Fibroblast of skin of right quadriceps (primary cell): ENCODE measurements at places on chromosomes 13 and 19.

- no peak for DNase-seq
Measured at GRCh38 chr19:926323-926588, 421 bp downstream of the ARID3A start.

DNA sequence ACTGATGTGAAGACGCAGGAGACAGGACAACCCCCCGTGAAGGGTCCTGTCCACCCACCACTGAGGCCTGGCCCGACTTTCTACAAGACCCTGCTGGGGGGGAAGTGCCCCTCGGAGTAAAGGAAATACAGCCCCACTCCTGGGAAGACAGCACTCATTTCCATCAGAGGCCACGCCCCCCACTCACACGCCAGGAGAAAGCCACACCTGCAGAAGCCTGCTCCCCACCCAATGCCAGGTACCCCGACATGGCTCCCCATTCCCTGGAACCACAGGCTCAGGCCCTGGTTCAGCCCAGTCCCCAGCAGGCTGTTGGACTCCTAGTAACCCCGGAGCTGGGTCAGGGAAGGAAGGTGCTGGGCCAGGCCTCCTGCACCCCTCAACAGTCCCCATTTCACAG is 10.9 kb upstream of the ATP8B3 start:
- no peak for DNase-seq

DNA sequence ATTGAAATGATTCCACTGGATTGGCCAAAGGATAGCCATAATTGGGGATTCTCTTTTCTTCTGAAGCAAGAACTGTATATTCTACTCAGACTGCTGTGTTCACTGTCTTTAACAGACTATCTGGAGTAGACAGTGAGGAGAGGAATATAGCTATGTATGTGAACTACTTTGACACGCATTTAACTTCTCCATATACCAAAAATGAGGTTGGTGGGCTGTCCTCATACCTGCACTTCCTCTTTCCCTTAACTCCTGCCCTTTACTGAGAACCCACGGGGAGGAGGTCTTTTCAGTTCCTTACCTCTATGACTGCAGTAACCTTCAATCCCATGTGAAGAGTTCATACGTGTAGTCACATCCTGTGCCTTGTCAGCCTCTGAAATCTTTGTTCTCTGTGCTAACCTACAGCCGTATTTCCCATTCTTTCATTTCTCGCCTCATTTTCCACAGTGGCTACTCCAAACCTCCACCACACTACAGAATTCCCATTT is 305.8 kb downstream of the MTUS2 start:
- no peak for DNase-seq

GRCh38 chr19:44113138-44113783 is at the start of gene ZNF225:
TSS of gene ZNF225 (plus strand) at chr19:44113399. CDS start at chr19:44115828, 2,429 bp downstream.
- peak; percentile 98 for DNase-seq

GRCh38 chr13:37504251-37504650 is 94.3 kb downstream of the POSTN start:
- DNase-seq, result no peak

GRCh38 chr19:21947775-21948174 is 63.0 kb downstream of the ZNF208 start:
- DNase-seq, result no peak

DNA sequence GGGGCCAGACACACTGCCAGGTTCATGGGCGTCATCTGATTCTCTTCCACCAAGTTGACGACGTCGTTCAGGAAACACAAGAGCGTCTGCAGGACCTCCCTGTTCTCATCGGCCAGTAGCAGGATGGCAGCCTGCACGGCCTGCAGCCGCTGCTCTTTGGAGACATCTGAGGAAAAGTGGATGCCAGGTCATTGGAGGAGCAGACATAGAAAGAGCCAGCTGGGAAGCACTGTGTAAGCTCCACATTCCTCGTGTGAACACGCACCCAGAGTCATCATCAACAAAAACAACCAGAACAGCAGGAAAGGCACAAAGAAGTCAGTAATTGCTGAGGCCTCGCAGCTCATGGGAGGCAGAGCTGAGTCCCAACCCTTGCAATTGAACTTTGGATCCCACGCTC is 96.5 kb downstream of the KL start:
- no peak for DNase-seq

- peak; percentile 84 for DNase-seq
Measured at GRCh38 chr13:110330491-110331011, 23.5 kb downstream of the COL4A2 start.

- DNase-seq, result no peak
Measured at GRCh38 chr13:89822467-89822866, 1525.0 kb upstream of the MIR17HG start.

GRCh38 chr19:8265872-8266271 is 42.3 kb downstream of the CD320 start:
- no peak for DNase-seq

- DNase-seq, result no peak
Measured at GRCh38 chr13:31015199-31015598, 82.7 kb downstream of the TEX26 start.

- DNase-seq, result no peak
Measured at GRCh38 chr19:34049944-34050343, 122.4 kb upstream of the LSM14A start.

DNA sequence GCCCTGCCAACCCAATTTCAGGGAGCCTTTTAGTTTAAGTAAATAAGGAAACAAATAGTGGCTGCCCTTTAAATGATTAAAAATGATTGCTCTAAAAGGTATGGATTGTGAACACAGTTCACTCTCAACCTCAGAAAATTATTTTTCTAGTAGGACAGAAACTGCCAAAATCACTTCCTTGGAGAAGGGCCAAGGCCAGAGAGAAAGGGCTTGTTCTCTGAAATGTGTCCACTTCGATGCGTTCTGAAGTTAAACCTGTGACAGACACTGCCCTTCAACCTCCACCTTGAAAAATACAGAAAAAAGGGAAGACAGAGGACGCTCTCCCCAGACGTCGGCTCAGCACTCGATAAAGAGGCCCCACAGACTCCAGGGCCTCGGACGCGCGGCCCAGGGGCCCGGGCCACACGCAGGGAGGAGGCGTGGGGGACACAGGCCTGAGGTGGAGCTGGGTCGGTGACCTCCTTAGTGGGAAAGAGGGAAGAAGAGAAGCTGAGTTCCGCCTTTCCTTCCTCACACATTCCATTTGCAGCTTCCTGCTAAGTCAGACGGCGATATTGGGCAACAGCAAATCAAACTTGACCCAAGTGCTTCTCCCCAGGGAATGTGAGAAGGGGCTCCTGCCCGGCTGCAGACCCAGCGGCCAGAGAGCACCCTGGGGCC is 63.6 kb downstream of the RASA3 start:
- DNase-seq, result peak; percentile 69

DNA sequence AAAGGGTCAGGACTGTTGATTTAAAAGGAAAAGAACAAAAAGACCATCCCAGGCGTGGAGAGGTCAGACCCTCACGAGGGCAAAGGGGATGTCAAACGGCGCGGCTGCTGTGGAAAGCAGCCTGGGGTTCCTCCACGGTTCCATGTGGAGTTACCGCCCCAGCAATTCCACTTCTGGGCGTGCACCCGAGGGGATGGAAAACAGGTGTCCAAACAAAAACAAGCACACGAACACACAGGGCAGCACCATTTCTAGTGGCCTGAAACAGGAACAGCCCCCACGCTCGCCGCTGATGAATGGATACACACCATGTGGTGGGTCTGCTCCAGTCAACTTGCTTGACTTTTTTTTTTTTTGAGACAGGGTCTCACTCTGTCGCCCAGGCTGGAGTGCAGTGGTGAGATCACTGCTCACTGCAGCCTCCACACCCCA is 11.2 kb downstream of the AP3D1 start:
- DNase-seq, result no peak

DNA sequence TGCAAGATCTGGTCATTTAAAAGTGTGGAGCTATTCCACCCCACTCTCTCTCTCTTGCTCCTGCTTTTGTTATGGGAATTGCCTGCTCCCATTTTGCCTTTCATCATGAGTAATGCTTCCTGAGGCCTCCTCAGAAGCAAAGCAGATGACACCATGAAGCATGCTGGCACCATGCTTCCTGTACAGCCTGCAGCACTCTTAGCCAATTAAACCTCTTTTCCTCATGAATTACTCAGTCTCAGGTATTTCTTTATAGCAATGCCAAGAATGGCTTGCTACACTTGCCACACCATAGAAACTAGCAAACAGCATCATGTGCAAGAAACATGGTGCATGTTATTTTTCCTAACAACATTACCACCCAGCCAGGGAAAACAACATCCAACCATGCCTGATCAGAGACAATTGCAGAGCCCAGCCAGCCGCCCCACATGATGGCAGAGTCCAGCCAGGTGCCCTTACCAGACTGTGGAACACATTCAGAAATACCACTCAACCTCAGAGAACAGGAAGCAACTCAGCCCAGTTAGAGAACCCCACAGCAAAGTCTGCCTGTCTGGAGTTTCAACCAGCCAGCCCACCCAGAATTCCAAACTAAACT is 36.9 kb downstream of the SYDE1 start:
- DNase-seq, result no peak

GRCh38 chr13:89227356-89227755 is 1556.2 kb downstream of the SLITRK5 start:
- DNase-seq, result peak; percentile 14

DNA sequence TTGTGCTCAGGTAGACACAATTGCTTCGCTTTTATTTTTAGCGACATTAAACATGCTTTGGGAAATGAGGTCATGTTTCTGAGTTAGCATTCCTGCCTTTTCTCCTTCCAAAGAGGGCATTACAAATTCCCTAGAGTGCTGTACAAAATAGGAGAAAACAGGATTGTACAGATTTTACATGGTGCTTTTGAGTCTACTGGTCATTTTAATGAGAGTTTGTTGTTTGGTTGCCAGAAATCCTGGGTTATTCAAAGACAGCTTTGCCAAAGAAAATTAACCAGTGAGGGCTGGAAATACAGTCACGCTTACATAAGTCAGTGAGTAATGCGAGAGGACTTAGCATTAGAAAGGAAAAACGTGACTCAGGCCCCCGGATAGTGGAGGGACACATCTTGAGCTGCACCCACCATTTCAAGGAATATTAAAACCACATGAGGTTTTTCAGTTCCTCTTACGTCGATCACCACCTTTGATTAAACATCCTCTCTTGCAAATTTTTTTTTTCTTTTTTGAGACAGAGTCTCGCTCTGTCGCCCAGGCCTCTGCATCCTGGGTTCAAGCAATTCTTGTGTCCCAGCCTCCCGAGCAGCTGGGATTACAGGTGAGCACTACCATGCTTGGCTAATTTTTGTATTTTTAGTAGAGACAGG is 55.4 kb downstream of the SACS start:
- peak; percentile 100 for DNase-seq

- no peak for DNase-seq
Measured at GRCh38 chr19:1599460-1599846, 5.8 kb downstream of the UQCR11 start.

GRCh38 chr13:106324444-106324843 is 211.0 kb downstream of the EFNB2 start:
- DNase-seq, result no peak

DNA sequence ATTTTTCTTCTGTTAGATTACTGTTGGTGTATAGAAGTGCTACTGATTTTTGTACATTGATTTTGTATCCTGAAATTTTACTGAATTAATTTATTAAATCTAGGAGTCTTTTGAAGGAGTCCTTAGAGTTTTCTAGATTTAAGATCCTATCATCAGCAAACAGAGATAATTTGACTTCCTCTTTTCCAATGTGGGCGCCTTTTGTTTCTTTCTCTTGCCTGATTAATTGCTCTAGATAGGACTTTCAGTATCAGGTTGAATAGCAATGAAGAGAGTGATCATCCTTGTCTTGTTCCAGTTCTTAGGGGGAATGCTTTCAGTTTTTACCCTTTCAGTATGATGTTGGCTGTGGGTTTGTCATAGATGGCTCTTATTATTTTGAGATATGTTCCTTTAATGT is 5.6 kb upstream of the CD33 start:
- DNase-seq, result no peak

DNA sequence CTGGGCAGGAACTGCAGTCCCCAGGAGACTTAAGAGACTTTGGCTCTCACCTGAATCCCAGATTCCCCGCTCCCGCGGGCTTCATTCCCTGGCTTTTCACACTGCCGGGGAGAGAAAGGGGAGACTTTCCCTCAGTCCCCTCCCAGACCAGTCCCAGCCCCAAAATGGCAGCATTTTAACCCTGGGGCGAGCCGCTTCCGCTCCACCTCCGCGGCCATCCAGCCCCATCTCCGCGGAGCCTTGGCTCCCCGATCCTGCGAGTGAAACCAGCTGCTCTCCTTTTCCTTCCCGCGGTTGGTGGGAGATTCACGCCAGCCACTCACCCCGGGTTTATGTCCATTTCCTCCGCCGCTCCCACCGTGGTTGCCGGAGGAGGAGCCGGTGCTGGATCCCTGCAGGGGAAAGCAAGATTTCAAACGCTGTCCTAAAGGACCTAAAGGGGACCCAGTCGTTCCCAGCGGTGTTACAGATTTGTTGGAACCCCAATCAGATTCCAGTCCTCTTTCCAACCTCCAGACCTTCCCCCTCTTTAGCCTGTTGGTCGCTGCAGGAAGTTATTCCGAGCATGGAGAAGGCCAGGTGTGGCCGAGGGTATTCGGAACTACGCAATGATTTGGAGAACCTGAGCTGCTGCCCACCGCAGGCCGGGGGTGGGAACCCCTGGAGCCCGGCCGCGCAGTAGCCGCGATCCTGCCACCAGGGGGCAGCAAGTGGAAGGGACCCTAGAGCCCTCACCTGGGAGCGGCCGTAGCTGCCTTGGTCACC is 3.4 kb downstream of the DMKN start:
- peak; percentile 42 for DNase-seq

DNA sequence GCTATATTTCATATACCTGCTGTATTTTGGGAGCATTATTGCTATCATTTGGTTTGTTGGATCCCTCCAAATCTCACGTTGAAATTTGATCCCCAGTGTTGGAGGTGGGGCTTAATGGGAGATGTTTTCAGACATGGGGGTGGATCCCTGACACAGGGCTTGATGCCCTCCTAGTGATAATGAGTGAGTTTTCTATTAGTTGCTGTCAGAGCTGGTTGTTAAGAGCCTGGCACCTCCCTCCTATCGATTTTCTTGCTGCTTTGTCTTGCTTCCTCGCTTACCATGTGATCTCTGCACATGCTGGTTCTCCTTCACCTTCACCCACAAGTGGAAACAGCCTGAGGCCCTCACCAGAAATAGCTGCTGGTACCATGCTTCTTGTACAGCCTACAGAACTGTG is 259.9 kb upstream of the STARD13 start:
- DNase-seq, result no peak

- DNase-seq, result no peak
Measured at GRCh38 chr13:101393140-101393539, 23.2 kb downstream of the NALCN start.

- no peak for DNase-seq
Measured at GRCh38 chr13:24100188-24100587, 60.3 kb upstream of the SPATA13 start.

- DNase-seq, result peak; percentile 76
Measured at GRCh38 chr13:80666782-80667552, 326.0 kb upstream of the SPRY2 start.

DNA sequence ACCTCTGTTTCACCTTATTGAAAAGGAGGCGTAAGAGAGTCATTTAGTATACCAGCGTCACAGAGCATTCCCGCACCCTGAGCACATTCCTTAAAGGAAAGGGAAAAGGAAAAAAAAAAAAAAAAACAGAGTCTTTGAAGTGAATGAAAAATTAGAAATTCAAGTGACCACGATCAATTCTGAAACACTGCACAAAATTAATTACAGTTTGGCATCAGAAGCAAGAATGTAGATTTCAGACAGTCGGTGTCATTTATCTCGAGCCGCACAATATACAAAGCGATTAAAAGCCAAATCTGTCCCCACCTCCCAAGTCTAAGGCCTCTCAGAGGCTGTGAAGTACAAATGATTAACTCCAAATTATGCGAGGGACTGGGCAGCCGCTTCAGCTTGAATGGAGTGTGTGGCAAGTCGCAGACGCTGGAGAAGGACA is 173.7 kb upstream of the ZNF507 start:
- DNase-seq, result no peak
